Activated T-helper 17 cell treated with anti-CD3 and anti-CD28 coated beads, Interleukin-2, amount 50 U/mL, for 72 hours (primary cell): ENCODE measurements at places on chromosomes 5 and 9. TPM values are rescaled to one million over a fixed set of nuclear protein-coding genes. Genes with fewer than 3 reads are reported as not detected.

PROB1 gene
- total RNA-seq, result 6.4 TPM

GRM6 gene
- total RNA-seq, result not detected

RUFY1 gene
- total RNA-seq, result 39.1 TPM

HMCN2 gene
- not detected for total RNA-seq

INPP5E gene
- 18.2 TPM for total RNA-seq

SNCB gene
- total RNA-seq, result not detected

CFAP77 gene
- total RNA-seq, result not detected

FBP2 gene
- total RNA-seq, result not detected

KCNV2 gene
- not detected for total RNA-seq

ORM2 gene
- total RNA-seq, result not detected

DNA sequence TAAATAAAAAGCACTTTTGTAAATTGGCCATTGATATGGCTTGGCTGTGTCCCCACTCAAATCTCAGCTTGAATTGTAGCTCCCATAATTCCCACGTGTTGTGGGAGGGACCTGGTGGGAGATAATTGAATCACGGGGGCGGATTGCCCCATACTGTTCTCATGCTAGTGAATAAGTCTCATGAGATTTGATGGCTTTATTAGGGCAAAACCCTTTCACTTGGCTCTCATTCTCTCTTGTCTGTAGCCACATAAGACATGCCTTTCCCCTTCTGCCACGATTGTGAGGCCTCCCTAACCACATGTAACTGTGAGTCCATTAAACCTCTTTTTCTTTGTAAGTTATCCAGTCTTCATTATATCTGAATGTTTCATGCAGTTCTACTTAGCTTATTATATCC, 153.2 kb downstream of the TARS1 start:
- ATAC-seq, result no peak

DNA sequence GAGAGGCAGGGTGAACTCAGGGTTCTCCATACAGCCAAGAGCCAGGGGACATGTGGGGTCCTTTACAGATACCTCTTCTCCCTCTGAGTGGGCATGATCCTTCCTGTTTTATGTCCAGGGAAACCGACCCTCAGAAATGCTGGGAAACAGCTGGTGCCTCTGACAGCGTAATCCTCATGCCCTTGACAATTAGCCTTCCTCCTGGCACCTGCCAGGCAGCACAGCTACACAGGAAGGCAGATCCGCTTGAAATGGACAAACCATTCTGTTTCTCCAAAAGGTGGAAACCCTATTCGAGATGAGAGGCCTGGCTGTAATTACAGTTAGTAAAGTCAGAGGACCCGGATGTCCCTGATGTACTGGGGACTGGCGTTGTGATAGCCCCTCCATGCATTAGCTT, 7.2 kb downstream of the ERGIC1 start:
- no peak for ATAC-seq

- no peak for ATAC-seq
Measured at GRCh38 chr9:14231196-14231990, 82.5 kb downstream of the NFIB start.

DNA sequence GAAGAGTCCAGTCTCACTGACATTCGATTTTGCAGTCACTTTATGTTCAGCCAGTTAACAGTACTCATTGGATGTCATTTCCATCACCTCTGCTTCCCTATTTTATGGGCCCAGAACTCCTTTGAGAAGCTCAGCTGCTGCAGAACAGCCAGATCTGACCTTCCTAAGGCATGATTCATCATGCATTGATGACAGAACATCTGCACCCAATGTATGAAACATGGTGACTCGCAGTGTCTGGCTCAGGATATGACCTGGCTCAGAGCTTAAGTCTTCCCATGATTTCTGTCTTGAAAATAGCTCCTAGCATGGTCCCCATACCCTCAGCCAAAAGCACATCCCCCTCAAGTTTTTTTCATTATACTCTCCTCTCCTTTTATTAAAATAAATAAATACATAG, 92.6 kb upstream of the TRIM32 start:
- peak; percentile 70 for ATAC-seq

- no peak for ATAC-seq
Measured at GRCh38 chr9:5813824-5814223, 19.1 kb downstream of the ERMP1 start.

DNA sequence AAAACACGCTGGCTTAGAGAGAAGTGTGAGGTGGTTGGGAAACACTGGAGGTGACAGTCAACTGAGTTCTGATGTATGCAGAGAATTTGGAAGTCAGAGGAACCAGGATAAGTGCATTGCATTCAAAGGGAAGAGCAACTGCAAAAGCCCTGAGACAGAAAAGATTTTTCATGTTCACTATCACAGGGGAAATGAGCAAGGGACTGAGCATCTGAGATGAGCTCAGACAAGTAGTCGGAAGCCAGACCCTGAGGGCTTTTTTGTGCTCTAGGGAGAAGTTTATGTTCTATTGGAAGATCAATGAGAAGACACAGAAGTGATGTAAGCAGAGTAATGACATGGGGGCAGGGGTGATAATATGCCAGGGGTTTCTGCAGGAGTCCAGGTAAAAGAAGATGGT, 97.5 kb downstream of the HTR4 start:
- no peak for ATAC-seq

DNA sequence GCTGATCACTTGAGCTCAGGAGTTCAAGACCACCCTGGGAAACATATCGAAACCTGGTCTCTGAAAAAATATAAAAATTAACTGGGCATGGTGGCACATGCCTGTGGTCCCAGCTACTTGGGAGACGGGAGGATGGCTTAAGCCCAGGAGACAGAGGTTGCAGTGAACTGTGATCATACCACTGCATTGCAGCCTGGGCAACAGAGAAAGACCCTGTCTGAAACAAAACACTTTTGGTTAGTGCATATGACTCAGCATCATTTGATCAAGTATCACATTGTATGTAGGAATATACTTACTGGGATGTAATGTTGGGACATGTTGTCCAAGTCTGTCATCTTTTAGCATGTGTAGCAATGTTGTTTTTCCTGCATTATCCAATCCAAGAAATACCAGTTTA, 12.0 kb downstream of the SAR1B start:
- ATAC-seq, result no peak

DNA sequence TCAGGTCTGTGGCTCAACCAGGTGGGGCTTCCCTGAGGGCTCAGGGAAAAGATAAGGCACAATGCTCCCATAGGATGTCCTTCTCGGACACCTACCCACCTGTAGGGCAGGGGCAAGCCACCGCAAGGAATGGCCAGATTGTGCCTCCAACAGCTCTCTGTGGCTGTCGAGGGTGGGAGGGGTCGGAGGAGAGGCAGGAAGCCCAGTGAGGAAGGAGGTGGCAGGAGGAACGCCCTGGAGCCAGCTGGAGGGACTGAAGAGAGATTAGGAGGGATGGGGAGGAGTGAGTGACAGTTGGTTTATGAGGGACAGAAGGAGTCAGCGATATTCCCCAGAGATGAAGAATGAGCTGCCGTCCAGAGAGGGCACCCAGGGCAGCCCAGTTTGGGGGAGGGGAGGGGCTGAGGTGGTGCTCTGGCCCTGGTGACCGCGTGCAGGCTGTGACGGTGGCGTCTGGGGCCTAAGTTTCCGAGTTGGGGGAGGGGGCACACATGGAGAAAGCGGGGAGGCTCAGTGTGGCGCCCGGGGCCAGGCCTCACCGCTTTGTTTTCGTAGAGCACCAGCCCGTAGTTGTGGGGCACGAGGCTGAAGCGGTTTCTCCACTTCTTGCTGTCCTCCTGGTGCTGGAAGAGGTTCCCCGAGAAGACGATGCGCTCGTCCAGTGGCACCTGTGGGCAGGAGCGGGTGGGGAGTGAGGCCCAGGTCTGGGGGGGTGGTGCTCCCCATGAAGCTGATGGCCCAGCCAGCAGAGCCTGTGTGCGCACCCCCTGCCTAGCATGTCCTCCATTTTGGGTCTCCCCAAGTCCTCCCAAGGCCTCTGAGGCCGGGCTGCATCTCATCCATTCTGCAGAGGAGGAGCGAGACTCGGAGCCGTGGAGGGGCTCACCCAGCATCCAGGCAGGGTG, 75.6 kb downstream of the LRSAM1 start:
- ATAC-seq, result no peak

GRCh38 chr5:78974011-78974410, 11.1 kb downstream of the ARSB start:
- ATAC-seq, result no peak
